Effector memory CD4-positive, alpha-beta T cell (primary cell): ENCODE measurements at places on chromosomes 2 and 18.

- no peak overlapping the region for H3K27ac ChIP-seq
- no peak overlapping the region for H3K4me3 ChIP-seq
- DNase-seq: no peak
- H3K4me1 ChIP-seq: no peaks in the 10 kb centered on the region
- no peaks in the 10 kb centered on the region for H3K36me3 ChIP-seq
These were observed 284.7 kb downstream of the LRRTM1 start for GRCh38 chr2:80019571-80020460.

DNA sequence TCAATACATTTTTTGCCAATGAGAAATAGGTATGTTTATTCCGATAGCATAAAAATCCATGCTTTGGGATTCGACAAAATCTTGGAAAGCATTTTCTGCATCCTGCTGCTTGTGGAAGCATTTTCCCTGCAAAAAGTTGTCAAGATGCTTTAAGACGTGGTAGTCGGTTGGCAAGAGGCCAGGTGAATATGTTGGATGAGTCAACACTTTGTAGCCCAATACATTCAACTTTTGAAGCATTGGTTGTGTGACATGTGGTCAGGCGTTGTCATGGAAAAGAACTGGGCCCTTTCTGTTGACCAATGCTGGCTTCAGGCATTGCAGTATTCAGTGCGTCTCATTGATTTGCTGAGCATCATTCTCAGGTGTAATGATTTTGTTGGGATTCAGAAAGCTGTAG is 764.5 kb downstream of the TRIB2 start:
- no peak overlapping the region for H3K27ac ChIP-seq
- H3K36me3 ChIP-seq: no peaks in the 10 kb centered on the region
- DNase-seq: no peak
- H3K4me1 ChIP-seq: no peaks in the 10 kb centered on the region

GRCh38 chr18:48164116-48164515 is 233.7 kb upstream of the SMAD2 start:
- peaks cover 3% of the 10 kb centered on the region for H3K27me3 ChIP-seq
- no peaks in the 10 kb centered on the region for H3K36me3 ChIP-seq
- no peak for DNase-seq
- H3K4me1 ChIP-seq: peaks cover 13% of the 10 kb centered on the region
- no peak overlapping the region for H3K27ac ChIP-seq
- no peak overlapping the region for H3K4me3 ChIP-seq

GRCh38 chr2:120243875-120244553 is 8.6 kb upstream of the RALB start:
- no peak overlapping the region for H3K4me3 ChIP-seq
- no peaks in the 10 kb centered on the region for H3K36me3 ChIP-seq
- DNase-seq: no peak
- H3K27me3 ChIP-seq: no peaks in the 10 kb centered on the region
- H3K27ac ChIP-seq: no peak overlapping the region

DNA sequence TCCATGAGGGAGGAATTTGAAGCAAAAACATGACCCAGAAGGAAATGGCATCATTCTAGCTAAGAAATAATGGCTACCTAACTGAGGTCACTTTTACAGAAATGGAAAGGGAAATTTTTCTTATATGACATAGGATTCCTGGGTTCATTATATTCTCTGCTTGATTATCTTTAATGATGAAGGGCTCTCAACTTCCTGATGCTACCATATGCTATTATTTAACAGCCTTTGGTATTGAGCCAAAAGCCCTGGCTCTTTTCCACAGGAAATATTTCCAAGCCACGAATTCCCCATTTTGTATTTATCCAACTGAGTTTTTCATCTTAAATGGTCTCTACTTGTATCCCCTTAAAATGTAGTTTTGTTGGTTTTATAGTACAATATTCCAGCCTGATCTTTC is 63.2 kb upstream of the NPAS2 start:
- H3K27me3 ChIP-seq: peaks cover 2% of the 10 kb centered on the region
- DNase-seq: no peak
- H3K27ac ChIP-seq: no peak overlapping the region
- H3K36me3 ChIP-seq: no peaks in the 10 kb centered on the region

GRCh38 chr2:207039225-207039624 is 99.9 kb downstream of the CPO start:
- no peaks in the 10 kb centered on the region for H3K36me3 ChIP-seq
- no peaks in the 10 kb centered on the region for H3K27me3 ChIP-seq
- H3K4me1 ChIP-seq: no peaks in the 10 kb centered on the region
- no peak overlapping the region for H3K4me3 ChIP-seq

GRCh38 chr2:41914936-41915335 is 132.9 kb upstream of the PKDCC start:
- H3K4me3 ChIP-seq: no peak overlapping the region
- no peak overlapping the region for H3K27ac ChIP-seq
- H3K4me1 ChIP-seq: no peaks in the 10 kb centered on the region
- H3K27me3 ChIP-seq: no peaks in the 10 kb centered on the region
- no peak for DNase-seq

GRCh38 chr18:54151376-54151775 is 73.1 kb downstream of the MBD2 start:
- H3K4me3 ChIP-seq: no peak overlapping the region
- no peak overlapping the region for H3K27ac ChIP-seq
- no peaks in the 10 kb centered on the region for H3K27me3 ChIP-seq
- no peaks in the 10 kb centered on the region for H3K4me1 ChIP-seq
- DNase-seq: no peak

- H3K4me3 ChIP-seq: no peak overlapping the region
- H3K27ac ChIP-seq: no peak overlapping the region
- no peaks in the 10 kb centered on the region for H3K36me3 ChIP-seq
- DNase-seq: no peak
- no peaks in the 10 kb centered on the region for H3K4me1 ChIP-seq
- no peaks in the 10 kb centered on the region for H3K27me3 ChIP-seq
These were observed 312.2 kb upstream of the SMIM21 start for GRCh38 chr18:75739682-75740081.

- no peaks in the 10 kb centered on the region for H3K36me3 ChIP-seq
- H3K27ac ChIP-seq: peak overlapping the region; percentile 67
- peaks cover 10% of the 10 kb centered on the region for H3K4me1 ChIP-seq
- H3K4me3 ChIP-seq: peak overlapping the region; percentile 96
- no peaks in the 10 kb centered on the region for H3K27me3 ChIP-seq
- no peak for DNase-seq
These were observed 1.1 kb downstream of the MIB1 start for GRCh38 chr18:21741562-21742314.

DNA sequence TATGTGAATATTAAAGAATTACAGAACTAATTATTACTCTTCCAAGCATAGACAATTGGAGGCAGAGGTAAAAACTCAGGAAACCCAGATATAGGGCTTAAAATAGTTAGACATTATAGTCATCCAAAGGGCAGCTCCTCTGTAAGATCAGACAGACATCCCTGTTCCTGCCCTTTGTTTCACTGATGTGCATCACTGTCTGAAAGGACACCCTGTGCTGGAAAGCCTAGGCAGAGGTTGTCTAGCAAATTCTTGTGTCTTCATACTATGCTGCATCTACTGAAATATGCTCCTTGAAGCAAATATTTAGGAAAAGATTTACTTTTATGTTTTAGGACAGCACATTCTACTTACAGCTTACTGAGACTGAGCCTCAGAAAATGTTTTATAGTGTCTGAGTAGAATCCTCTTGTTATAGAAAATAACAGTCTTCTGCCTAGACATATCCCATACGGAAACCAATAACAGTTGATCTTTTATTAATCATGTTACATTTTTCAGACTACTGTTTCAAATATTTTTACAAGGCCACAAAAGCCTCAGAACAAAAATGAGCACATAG is 977.3 kb upstream of the CDH2 start:
- no peaks in the 10 kb centered on the region for H3K36me3 ChIP-seq
- DNase-seq: no peak
- no peaks in the 10 kb centered on the region for H3K27me3 ChIP-seq
- no peaks in the 10 kb centered on the region for H3K4me1 ChIP-seq
- H3K27ac ChIP-seq: no peak overlapping the region

DNA sequence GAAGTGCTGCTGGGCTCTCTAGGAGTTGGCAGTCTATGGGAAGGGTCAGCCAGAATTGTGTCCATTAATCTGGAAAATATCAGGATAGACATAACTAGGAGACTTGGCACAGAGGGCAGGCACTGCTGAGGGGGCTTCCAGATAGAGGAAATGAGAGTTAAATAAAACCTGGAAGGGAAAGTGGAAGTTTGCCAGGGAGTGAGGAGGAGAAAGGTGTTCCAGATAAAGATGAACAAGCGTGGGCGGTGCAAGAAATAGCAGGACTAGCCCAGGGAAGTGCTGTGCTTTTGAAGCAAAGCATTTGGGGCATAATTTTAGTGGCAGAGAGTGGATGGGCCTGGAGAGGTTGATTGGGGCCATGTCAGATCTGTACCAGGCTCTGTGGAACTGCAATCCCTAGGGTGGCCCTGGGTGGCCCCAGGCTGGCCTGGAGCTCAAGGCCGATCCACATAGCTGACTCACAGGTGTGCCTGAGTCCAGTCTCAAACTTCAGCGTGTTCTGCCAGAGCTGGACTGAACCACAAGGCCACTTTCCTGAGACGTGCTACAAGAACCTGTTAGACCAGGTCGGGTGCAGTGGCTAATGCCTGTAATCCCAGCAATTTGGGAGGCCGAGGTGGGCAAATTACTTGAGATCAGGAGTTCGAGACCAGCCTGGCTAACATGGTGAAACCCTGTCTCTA is 26.9 kb downstream of the GALM start:
- peak overlapping the region; percentile 45 for H3K27ac ChIP-seq
- H3K27me3 ChIP-seq: no peaks in the 10 kb centered on the region
- no peak overlapping the region for H3K4me3 ChIP-seq
- DNase-seq: no peak

DNA sequence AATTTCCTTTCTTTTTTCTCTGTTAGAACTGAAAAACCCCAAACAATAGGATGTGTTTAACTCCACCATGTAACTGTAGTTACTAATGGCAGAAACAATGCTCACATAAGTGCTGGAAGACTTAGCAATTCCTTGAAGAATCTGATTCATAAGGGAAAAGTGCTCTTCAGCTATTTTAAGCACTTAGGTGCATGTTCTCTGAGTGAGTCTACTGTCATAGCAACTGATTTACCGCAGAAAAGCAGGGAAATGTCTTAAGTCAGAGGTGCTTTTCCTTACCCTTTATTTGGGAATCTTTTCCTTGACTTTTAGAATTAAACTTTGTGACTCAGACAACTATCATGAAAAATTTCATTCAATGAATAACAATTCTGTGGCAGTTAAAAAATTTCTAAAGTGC is 65.4 kb upstream of the NABP1 start:
- no peaks in the 10 kb centered on the region for H3K27me3 ChIP-seq
- no peak overlapping the region for H3K4me3 ChIP-seq
- no peak for DNase-seq
- no peak overlapping the region for H3K27ac ChIP-seq

DNA sequence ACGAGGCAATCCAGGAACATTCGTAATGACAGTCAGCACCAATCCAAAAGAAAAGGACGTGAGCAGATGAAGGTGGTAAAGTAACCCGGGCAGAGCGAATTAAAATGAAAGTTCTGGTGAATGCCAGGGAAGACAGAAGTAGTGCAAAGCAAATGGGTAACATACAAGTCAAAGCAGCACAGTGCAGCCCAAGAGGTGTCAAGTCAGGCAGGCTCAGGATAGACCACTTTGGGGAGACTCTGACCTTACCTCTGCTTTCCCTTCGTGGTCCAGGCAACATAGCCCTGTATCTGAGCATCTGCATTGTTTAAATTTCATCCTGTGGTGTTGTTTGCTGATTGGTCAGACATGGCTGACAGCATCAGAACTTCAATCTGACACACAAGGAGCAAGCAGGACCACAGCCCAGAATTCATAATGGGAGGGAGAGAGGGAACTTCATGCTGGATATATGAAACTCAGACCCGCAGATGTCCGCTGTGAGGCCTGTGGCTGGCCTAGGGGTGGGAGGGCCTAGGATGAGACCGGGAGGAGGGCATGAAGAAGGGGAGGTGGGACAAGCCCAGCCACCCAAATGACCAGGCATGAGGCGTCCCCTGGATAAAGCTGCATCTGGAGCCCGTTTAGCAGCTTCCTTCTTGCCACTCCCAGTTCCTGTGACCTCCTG is 285.7 kb downstream of the TCF4 start:
- no peak for DNase-seq
- no peaks in the 10 kb centered on the region for H3K36me3 ChIP-seq
- no peaks in the 10 kb centered on the region for H3K4me1 ChIP-seq
- no peaks in the 10 kb centered on the region for H3K27me3 ChIP-seq
- no peak overlapping the region for H3K4me3 ChIP-seq

DNA sequence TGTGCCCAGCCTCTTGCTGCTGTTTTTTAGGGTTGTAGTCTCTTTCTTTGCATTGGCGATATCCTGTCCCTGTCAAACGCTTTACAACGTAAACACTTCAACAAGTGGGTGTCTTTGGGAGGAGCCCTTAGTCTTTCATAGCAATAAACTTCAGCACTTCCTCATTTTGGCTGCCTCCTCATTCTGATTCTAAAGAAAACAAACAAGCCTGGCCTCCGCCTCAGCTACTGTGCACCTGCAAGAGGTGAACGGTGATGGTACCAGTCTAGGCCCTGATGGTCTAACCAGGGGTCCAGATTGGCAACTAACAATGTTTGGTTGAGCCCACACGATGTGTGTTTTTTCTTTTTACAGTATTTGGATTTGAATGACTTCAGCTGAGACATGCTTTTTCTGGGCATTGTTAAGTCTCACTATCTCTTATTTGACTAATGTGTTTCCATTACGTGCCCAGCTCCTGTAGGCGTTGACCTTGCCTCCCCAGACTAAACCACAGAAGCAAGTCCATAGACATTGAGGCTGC is 53.2 kb upstream of the CUL3 start:
- H3K4me3 ChIP-seq: no peak overlapping the region
- DNase-seq: no peak
- H3K36me3 ChIP-seq: no peaks in the 10 kb centered on the region
- no peaks in the 10 kb centered on the region for H3K27me3 ChIP-seq

- no peaks in the 10 kb centered on the region for H3K36me3 ChIP-seq
- H3K27me3 ChIP-seq: no peaks in the 10 kb centered on the region
- H3K4me1 ChIP-seq: no peaks in the 10 kb centered on the region
- H3K4me3 ChIP-seq: no peak overlapping the region
These were observed 413.2 kb upstream of the SLC14A2 start for GRCh38 chr18:45202061-45202460.
